Inflammatory macrophage treated with lipopolysaccharide for 1 hour (primary cell): ENCODE measurements at places on chromosomes 16 and 17.

DNA sequence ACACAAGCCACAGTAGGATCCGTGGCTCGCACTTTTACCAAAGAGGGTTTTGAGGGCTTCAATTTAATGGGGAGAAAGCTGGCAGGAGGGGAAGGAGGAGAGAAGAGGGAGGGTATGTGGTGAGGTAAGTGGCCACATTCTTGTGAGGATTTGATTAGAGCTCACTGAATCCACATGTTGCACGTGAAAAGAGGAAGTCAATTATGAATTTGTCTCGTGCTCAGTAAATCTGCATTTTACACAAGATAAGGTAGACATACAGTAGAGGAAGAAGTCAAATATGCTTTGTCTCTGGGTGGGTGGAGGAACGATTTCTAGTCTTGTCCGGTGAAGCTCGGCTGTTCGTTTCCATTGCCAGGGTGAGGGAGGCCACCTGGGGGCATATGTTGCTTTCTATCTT, 862 bp downstream of the ZNF232 start:
- DNase-seq: peak; percentile 12

DNA sequence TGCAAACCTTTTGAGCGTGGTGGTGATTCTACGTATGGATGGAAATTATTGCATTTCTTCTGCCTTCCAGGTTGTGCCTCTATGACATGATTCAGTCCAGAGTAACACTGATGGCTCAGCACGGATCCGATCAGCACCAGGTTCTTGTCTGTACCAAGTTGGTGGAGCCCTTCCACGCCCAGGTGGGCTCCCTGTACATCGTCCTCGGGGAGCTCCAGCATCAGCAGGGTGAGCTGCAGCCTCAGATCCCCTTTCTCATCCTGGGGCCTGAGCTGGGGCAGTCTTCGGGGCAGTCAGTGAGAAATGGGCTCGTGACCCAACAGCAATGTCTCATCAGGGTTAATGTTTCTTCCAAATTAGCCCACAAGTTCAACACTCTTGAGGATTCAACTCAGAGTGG, 9.3 kb upstream of the CDK3 start:
- no peak for DNase-seq

GRCh38 chr17:56653877-56654276, 60.4 kb downstream of the NOG start:
- DNase-seq: peak; percentile 77

- DNase-seq: no peak
Observed at GRCh38 chr16:8874388-8874787, 5.6 kb upstream of the CARHSP1 start.

DNA sequence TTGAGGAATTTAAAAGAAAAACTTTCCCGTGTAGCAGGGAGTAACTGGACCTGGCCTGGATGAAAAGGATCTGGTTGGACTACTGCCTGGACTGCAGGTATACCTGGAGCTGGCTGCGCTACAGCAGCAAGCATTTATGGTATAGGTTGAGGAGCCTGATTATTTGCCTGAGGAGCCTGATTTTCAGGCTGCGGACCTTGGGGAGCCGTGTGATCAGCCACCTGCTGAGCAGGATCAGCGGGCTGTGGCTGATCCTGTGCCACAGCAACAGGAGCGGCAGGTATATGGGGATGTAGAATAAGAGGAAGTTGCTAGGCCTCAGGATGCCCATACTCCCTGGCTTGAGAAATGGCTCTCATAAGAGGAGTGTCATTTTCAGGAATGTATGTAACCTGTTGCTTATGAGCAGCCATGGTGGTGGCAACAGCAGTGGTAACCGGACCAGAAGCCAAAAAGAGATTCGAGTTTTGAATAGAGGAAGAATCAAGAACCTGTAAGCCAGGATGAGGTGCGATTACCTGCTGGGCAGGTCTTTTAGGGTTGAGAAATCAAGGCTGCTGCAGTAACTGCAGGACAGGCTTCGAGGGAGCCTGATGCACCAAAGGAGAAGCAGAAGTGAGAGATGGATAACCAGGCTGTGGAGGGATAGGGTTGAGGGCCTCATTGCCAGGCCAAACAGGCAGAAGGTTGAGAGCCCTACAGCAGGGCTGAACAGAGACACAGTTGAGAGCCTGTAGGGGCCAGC, 60.9 kb upstream of the ARL4D start:
- no peak for DNase-seq

DNA sequence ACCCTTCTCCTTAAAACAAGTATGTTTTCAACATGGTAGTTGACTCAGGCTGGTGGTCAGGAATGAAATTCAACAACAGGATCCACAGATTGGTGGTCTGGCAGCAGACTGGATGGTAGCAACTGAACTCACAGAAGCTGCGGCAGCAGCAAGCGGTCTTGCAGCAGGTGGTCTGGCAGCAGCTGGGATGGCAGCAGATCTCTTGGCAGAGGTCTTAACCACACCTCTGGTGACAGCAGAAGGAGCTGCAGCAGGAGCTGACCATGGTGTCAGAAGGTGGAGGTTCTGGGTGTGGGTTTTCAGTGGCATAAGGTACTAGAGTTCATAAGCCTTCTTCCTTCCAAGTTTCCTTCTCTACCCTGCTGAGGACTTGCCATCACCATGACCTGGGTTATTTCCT, 2.2 kb upstream of the KRTAP4-1 start:
- DNase-seq: no peak

GRCh38 chr16:13923703-13924298, 3.8 kb downstream of the ERCC4 start:
- peak; percentile 57 for DNase-seq

GRCh38 chr16:63745456-63745855, 1376.4 kb downstream of the CDH11 start:
- no peak for DNase-seq

GRCh38 chr16:77738706-77739558, 16.6 kb downstream of the NUDT7 start:
- DNase-seq: no peak

GRCh38 chr17:38729886-38730525, at the start of gene CISD3:
CISD3 (plus strand) TSS chr17:38730341; CDS start chr17:38730359, 18 bp downstream.
- DNase-seq: peak; percentile 44

- no peak for DNase-seq
Observed at GRCh38 chr17:61159221-61159814, 240.3 kb upstream of the TBX2 start.

GRCh38 chr16:54107583-54108202, 178.9 kb downstream of the IRX3 start:
- DNase-seq: no peak

- DNase-seq: peak; percentile 42
Observed at GRCh38 chr17:42354956-42355843, 33.0 kb downstream of the STAT3 start.

DNA sequence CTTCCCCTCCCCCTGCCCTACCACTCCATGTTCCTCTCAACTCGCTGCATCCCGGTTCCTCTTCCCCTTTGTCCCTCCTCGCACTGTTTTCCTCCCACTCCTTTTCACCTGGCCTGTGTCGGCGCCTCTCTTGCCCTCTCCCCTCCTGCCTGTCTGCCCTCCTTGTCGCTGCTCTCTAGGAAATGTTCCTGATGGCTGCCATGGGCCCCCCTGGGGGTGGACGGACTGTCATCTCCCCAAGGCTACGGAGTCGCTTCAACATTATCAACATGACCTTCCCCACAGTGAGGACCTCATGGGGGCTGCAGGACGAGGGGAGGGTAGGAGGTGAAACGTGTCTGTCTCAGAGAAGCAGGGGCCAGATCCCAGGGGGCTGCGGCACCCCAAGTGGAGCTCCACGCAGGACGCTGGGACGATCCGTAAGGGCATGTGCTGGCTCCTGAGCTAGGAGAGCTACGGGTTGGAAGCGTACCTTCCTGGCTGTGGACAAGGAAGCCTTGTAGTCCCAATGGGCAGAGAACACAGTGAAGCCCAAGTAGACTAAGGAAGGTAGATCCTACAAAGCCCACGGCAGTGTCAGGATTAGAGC, 39.8 kb upstream of the KDM6B start:
- DNase-seq: no peak

- DNase-seq: no peak
Observed at GRCh38 chr17:2093349-2093748, 38.4 kb downstream of the HIC1 start.

GRCh38 chr17:63120406-63120805, 154.4 kb downstream of the TANC2 start:
- no peak for DNase-seq

DNA sequence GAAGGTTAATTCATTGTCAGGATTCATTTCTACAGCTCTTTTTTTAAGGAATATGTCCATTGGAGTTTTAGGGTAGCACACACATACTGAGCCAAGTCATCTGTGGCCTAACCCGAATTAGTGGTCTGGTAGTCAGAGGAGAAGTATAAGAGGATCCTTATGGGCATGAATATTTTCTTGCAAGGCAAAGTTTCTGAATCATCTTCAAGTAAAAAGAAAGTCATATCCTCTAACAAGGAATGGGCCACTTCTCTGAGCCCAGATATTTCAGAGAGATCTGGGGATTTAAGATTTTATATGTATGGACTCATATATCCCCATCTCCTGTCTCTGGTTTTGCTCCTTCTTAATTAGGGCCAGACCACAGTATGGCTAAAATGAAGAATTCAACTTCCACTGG, 99.2 kb upstream of the CDH8 start:
- DNase-seq: no peak

- peak; percentile 71 for DNase-seq
Observed at GRCh38 chr16:29675811-29676643, 3.0 kb upstream of the QPRT start.

DNA sequence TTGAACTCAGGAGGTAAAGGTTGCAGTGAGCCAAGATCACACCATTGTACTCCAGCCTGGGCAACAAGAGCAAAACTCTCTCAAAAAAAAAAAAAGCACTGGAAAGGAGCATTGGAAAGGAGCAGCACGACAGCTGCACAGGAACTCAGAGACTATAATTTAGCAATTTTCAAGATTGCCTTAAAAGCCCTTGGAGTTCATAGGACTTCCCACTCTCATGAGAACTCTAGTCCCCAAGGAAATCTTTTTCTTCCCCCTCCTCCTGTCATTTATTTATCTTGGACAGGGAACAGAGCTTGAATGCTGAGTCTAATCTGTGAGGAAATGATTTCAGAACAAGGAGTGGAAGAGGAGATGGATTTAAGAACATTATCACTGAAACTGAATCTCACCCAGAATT, 69.0 kb downstream of the PLXDC1 start:
- no peak for DNase-seq

DNA sequence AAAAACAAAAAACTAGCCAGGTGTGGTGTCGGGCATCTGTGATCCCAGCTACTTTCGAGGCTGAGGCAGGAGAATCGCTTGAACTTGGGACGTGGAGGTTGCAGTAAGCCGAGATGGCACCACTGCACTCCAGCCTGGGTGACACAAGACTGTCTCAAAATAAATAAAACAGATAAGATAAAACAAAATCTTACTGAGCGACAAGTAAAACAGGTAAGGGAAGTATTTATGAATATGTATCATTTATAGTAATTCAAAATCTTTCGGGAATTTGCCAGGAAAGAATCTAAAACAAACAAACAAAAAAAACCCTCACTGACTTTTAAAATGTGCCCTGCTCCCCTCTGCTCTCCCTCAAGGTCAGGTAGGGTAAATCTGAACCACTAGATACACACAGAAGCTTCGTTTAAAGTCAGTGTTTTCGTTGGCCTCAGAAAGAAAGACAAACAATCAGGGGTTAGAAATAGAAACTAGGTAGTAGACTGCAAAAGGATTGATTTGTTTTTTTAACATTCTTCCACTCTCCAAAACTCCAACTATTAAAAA, 2.1 kb downstream of the PRPSAP1 start:
- no peak for DNase-seq

- no peak for DNase-seq
Observed at GRCh38 chr16:5428932-5429331, 331.3 kb upstream of the EEF2KMT start.
